ENCODE measurements at places on chromosomes 7 and 10. TPM values are rescaled to one million over a fixed set of nuclear protein-coding genes. Genes with fewer than 3 reads are reported as not detected.

DNA sequence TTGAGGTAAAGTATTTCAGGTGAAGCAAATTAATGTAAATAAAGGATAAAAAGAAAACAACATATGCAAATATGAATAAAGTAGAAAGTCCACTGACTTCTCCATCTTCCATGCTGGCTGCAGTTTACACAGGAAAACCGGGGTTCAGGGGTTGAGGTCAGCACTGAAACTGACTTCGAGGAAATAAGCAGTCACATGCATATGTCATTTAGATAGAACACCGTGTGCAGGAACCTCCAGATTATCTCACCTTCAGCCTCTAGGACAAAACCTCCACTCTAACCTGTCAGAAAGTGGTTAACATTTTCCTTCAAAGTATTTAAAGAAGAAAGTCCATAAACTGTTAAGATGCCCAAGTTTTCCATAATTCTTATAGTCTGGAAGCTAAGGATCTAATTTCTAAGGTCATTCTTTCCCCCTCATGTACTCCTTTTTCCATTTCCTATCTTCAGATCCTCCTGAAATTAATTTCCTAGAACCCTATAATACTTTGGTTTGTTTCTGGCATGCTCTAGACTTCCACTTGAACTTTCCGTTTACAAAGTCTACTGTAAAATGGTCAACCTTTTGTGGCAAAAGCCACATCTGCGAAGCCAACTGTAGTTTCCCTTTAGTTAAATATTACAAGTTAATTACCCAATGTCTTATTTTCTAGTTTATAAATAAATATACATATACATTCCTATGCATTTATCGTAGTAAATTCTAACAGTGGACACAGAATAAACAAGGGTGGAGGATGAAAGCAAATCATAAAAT is 173.3 kb downstream of the RAPGEF5 start:
- peaks cover 31% of the 10 kb centered on the region for H3K27me3 ChIP-seq
- H3K27ac ChIP-seq: no peak overlapping the region
- H3K4me3 ChIP-seq: no peak overlapping the region
- H3K4me1 ChIP-seq: peaks cover 13% of the 10 kb centered on the region
- no peaks in the 10 kb centered on the region for H3K36me3 ChIP-seq

DNA sequence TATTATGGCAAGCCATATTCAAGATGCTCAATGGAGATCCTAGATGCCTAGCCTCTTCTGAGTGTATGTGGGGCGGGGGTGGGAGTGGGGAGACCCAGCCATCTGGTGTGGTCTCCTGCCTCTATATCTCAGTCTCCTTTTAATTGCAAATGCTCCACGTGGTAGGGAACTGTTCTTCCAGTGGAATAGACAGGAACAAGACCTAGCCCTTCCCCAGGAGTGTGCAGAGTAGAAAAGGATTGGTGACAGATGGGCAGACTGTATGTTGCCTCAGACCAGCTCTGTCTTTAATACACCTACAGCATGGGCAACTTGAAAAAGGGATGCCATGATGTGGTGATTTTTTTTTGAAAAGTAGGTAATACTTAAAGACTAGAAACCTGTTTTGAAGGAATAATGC is 12.6 kb downstream of the CYP3A5 start:
- H3K27me3 ChIP-seq: no peaks in the 10 kb centered on the region
- no peak for DNase-seq
- no peak overlapping the region for H3K27ac ChIP-seq
- H3K36me3 ChIP-seq: peaks cover 38% of the 10 kb centered on the region
- H3K4me3 ChIP-seq: no peak overlapping the region

GRCh38 chr7:30433082-30433481 is 45.5 kb downstream of the NOD1 start:
- DNase-seq: no peak
- H3K4me3 ChIP-seq: no peak overlapping the region
- H3K27me3 ChIP-seq: no peaks in the 10 kb centered on the region
- no peak overlapping the region for H3K27ac ChIP-seq
- peaks cover 11% of the 10 kb centered on the region for H3K4me1 ChIP-seq

GRCh38 chr10:71390921-71391690 is 5.6 kb upstream of the CDH23 start:
- DNase-seq: no peak
- no peak overlapping the region for H3K27ac ChIP-seq
- H3K4me3 ChIP-seq: no peak overlapping the region
- H3K27me3 ChIP-seq: peaks cover 54% of the 10 kb centered on the region

DNA sequence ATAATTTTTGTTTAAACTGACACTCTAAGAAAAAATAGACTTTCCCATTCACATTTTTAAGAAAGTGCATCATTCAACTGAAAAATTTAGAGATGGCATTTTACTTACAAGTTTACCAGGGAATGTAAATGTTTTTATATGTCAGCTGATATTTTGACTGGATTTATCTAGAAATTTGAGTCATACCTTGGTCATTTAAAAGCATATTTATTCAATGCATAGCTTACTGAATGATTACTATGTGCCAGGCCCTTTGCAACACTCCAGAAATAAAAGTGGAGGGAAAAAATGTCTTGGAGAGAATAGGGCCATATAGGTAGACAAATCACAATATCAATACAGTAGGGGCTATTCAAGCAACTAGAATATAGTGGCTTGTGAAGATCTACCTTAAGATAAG is 98.4 kb upstream of the FAM3C start:
- H3K4me3 ChIP-seq: no peak overlapping the region
- no peaks in the 10 kb centered on the region for H3K4me1 ChIP-seq
- no peaks in the 10 kb centered on the region for H3K27me3 ChIP-seq
- H3K27ac ChIP-seq: no peak overlapping the region
- H3K36me3 ChIP-seq: no peaks in the 10 kb centered on the region

Gene LRMDA
- not detected for total RNA-seq

Gene NEUROD6
- not detected for total RNA-seq

Gene CUBN
- total RNA-seq: 0.68 TPM

Gene GIMAP4
- 186 TPM for total RNA-seq

Gene MRC1
- total RNA-seq: not detected

All from activated CD8-positive, alpha-beta T cell treated with anti-CD3 and anti-CD28 coated beads, Interleukin-2, amount 10 ng/mL, durations not matched to agents 7 days and 5 days (primary cell).